Left renal pelvis (tissue), 4 donors: ENCODE measurements at places on chromosomes 2 and 18. TPM values are rescaled to one million over a fixed set of nuclear protein-coding genes. Genes with fewer than 3 reads are reported as not detected.

POTEI gene
- polyA plus RNA-seq, result not detected

AKAIN1 gene
- not detected for polyA plus RNA-seq

UGT1A10 gene
- polyA plus RNA-seq, result not detected

SLC14A1 gene
- 5.0 TPM for polyA plus RNA-seq

GAD1 gene
- 0.43 TPM for polyA plus RNA-seq

FTCDNL1 gene
- polyA plus RNA-seq, result 0.11 TPM

PPIL3 gene
- 61.1 TPM for polyA plus RNA-seq

PLA2R1 gene
- 66.6 TPM for polyA plus RNA-seq

ADGRF3 gene
- 0.61 TPM for polyA plus RNA-seq

RPIA gene
- polyA plus RNA-seq, result 35.6 TPM

ZNF514 gene
- 22.5 TPM for polyA plus RNA-seq

PMAIP1 gene
- polyA plus RNA-seq, result 3.5 TPM

ALPG gene
- not detected for polyA plus RNA-seq

MAP2 gene
- 31.4 TPM for polyA plus RNA-seq

RGPD4 gene
- polyA plus RNA-seq, result 0.04 TPM

ASB18 gene
- not detected for polyA plus RNA-seq

STARD6 gene
- 0.18 TPM for polyA plus RNA-seq

SRBD1 gene
- polyA plus RNA-seq, result 29.2 TPM

RESP18 gene
- polyA plus RNA-seq, result not detected

CD8B2 gene
- polyA plus RNA-seq, result 0.14 TPM

DGKD gene
- 23.2 TPM for polyA plus RNA-seq

PTPN18 gene
- 22.0 TPM for polyA plus RNA-seq

FBLN7 gene
- polyA plus RNA-seq, result 14.9 TPM

SCN7A gene
- 14.3 TPM for polyA plus RNA-seq

FAM124B gene
- 2.1 TPM for polyA plus RNA-seq

UGT1A6 gene
- polyA plus RNA-seq, result 0.08 TPM

OBSL1 gene
- 200 TPM for polyA plus RNA-seq

FAM110C gene
- 1.3 TPM for polyA plus RNA-seq

PRSS56 gene
- 0.15 TPM for polyA plus RNA-seq

RFX8 gene
- polyA plus RNA-seq, result 1.1 TPM

CCL20 gene
- polyA plus RNA-seq, result 0.94 TPM

DSG4 gene
- 0.04 TPM for polyA plus RNA-seq

DNAJC10 gene
- 171 TPM for polyA plus RNA-seq

PLGLB2 gene
- polyA plus RNA-seq, result 5.0 TPM

MAP3K19 gene
- polyA plus RNA-seq, result 0.49 TPM

CACNB4 gene
- polyA plus RNA-seq, result 3.1 TPM
